ENCODE measurements at places on chromosomes 6 and 20.

DNA sequence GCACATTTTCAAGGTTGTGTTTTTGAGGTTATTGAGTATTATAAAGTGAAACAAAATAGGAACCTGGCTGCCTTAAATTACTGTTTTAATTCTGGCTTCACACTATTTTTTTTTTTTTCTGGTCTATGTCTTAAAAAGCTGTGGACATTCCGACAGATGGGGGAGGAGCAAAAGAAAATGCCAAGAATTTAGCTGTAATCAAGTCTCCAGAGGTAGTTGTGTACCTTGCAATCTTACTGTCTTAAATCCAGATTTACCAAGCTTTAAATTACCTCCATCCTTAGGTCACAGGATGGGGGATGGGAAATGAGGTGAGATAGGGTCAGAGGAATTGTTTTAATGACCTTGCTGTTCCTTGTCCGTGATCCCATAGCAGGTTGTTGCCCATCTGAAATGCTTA, 182.8 kb downstream of the UTRN start:
- DNase-seq = no peak

GRCh38 chr20:49415005-49415667, 67.3 kb downstream of the KCNB1 start:
- DNase-seq = no peak

DNA sequence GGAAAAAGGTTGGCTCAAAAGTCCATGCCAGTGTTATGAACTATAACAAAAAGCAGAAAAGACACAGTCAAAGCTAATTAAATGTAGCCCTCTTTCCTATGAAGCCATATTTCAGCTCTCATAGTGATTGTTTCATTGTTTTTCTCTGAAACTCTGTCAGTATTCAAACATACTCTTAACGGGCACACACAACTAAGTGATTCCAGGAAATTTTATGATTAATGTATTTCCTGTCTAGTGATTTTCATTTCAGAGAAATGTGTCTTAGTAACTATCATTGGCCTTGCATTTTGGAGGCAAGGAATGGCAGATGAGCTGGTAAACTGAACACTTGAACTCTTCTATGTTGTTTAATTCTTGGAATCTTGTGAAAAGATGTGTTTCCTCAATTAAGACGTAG, 68.0 kb downstream of the CLVS2 start:
- DNase-seq = no peak

DNA sequence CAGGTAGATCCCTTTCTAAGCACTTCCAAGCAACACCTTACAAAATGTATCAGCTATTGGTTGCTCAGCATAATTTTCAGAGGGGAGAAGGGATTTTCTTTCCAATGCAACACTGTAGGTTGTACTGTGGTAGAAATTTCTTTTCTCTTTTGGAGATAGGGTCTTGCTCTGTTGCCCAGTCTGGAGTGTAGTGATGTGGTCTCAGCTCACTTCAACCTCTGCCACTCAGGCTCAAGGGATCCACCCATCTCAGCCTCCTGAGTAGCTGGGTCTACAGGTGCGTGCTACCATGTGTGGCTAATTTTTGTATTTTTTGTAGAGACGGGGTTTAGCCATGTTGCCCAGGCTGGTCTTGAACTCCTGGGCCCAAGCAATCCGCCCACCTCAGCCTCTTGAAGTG, 16.3 kb downstream of the RAD21L1 start:
- no peak for DNase-seq

- no peak for DNase-seq
Measured at GRCh38 chr6:159513074-159513720, 179.8 kb downstream of the SOD2 start.

Measured in HTR-8/SVneo (cell line).